Endothelial cell of umbilical vein (primary cell): ENCODE measurements at places on chromosomes 11 and 22. TPM values are rescaled to one million over a fixed set of nuclear protein-coding genes. Genes with fewer than 3 reads are reported as not detected.

Gene APOBEC3B
- 10.3 and 13.6 TPM in 2 replicates for total RNA-seq

Gene UQCC3
- 8.6 and 9.0 TPM in 2 replicates for total RNA-seq

Gene IL18BP
- 12.9 and 13.0 TPM in 2 replicates for total RNA-seq

Gene PHLDB1
- 183 and 227 TPM in 2 replicates for total RNA-seq

Gene C11orf21
- total RNA-seq, result not detected in 2 replicates

Gene SLC5A1
- not detected in 2 replicates for total RNA-seq

Gene MB
- total RNA-seq, result not detected in 2 replicates

GRCh38 chr11:134245434-134245833, 7.7 kb downstream of the THYN1 start:
- DNase-seq, result no peak

GRCh38 chr22:29314537-29315285, 786 bp downstream of the RASL10A start:
- no peak for DNase-seq

DNA sequence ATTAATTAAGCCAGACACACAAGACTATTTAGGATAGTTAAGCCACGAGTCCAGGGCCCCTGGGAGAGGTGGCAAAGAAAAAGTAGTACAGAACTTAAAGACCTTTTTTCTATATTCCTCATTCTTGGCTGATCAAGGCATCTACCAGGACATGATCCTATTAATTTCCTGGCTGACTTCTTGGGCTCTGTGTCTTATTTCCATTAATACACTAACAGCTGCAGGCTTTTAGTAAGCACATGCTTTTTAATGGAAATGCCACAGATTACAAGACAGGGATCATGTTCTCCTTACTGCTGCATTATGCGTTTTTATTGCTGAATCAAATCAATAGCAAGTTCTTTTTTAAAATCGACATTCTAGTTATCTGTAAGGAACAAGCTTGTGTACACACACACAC, 35.2 kb downstream of the BTG4 start:
- DNase-seq, result no peak

DNA sequence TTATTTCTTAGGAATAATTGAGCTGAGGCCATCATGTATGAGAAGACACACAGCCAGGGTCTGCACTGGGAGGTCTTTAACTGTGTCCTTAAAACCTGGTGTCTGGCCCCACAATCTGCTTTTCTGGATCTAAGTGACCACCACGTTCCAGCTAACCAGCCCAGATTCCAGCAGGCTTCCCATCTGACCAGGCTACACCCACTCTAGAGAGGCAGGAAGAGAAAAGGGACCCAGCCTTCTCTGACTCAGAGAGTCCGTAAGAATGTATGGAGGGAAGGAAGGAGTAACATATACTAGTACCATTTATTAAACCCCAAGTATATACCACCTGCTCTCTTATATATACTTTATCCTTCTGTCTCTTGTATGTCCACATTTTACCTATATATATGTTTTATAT, 80.1 kb downstream of the LDLRAD3 start:
- peak; percentile 37 for DNase-seq

- no peak for DNase-seq
These were observed 12.0 kb downstream of the IL18BP start for GRCh38 chr11:72010529-72011233.

- DNase-seq, result peak; percentile 30
These were observed 7.5 kb upstream of the SREBF2 start for GRCh38 chr22:41825376-41825775.

DNA sequence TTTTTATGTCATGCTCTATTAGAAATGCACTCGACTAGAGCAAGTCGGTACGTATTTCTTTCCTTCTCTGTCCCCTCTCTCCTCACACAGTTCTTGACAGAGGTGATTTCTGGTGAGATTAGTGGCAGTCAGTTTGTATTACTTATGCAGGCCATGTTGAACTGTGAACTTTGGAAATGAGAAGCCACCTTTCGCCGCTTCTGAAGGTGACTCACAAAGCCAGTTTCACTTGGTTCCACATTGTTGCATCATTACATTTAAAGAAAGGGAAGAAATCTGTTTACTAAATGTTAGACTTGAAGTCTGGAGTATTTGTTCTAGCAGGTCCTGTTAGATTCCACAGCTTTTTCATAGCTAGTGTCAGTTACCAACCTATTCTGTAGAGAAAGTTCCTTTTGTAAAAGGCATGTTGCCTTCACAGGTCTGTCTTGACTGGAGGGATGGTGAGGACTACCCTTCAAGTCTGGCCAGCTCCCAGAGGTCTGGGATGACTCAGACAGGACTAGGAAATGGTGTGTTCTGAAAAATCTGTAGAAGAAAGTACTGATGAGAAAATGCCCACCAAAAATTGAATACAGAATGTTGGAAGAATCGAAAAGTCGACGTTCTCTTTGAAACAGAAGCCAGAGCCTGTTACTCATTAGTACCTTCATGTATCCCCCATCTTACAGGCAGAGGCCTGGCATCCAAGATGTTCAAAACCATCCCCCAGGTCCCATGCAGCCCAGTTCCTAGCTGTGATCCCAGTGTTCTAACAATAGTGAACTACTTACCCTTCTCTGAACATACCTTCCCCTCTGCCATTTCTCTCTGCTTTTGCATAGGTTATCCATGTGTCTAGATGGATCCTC, 181.4 kb downstream of the DBX1 start:
- DNase-seq, result peak; percentile 85

DNA sequence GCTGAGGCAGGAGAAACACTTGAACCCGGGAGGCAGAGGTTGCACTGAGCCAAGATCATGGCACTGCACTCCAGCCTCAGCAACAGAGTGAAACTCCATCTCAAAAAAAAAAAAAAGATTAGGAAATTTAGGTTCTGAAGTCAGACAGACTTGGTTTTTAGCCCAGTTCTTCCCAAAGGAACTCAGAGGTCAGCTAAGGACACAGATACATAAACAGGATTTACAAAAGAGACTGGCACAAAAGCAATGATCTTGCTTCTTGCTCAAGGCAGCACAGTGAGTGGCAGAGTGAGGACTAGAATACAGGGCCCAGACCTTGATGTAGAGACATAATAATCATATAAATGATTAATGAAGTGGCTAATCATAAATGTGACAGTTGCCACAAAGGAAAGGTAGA, 25.4 kb upstream of the RRAS2 start:
- DNase-seq, result peak; percentile 13
